ENCODE measurements at places on chromosomes 11 and 22. TPM values are rescaled to one million over a fixed set of nuclear protein-coding genes. Genes with fewer than 3 reads are reported as not detected.

CYP2D6 gene
- total RNA-seq: 0.13 TPM

DNA sequence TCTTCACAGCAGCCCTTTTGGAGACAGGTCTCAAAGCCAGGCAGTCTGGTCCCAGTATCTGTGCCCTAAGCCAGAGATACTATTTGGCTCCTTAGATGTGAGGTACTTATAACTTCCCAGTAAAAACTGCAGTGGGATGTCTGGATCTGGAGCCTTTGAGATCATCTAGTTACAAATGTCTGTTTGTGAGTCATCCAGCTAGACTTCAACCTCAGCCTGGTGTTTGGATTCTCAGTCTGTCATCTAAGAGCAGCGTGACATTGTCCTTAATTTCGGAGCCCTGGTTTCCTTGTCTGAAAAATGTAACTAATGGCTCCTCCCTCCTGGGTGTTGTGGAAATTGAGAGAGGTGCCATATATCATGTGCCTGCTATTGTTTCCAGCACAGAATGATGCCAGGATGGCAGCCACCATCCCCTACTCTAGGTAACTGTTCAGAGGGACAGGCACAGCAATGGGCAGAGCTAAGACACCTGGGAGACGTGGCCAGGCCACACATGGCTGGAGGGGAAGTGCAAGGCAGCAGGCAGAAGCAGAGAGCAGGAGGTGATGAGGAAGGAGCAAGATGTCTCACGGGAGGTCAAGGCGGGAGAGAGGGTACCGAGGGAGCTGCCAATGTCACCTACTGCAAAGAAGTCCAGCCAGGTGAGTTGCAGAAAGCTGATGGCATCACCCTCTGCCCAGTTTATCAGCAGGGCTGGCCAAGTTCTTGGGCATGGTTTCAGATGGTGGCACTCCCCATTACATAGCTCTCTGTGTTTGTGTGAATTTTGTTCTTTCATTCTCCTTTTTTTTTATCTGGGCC is 20.6 kb upstream of the ST3GAL4 start:
- H3K36me3 ChIP-seq: no peaks in the 10 kb centered on the region
- H3K4me1 ChIP-seq: peaks cover 25% of the 10 kb centered on the region
- no peak overlapping the region for H3K4me3 ChIP-seq
- H3K27ac ChIP-seq: no peak overlapping the region
- H3K27me3 ChIP-seq: no peaks in the 10 kb centered on the region

GRCh38 chr11:32435511-32435941 is at the start of gene WT1:
WT1 (minus strand) TSS chr11:32435539.
- no peak within 1 kb of the TSS for H3K4me3 ChIP-seq
- no peaks in the 10 kb centered on the region for H3K36me3 ChIP-seq
- no peak for DNase-seq
- no peak within 1 kb of the TSS for H3K27ac ChIP-seq
- no peaks in the 10 kb centered on the region for H3K4me1 ChIP-seq
- H3K27me3 ChIP-seq: peaks cover 98% of the 10 kb centered on the region

F2 gene
- total RNA-seq: not detected

- no peak for DNase-seq
- no peaks in the 10 kb centered on the region for H3K4me1 ChIP-seq
- no peak overlapping the region for H3K27ac ChIP-seq
- no peak overlapping the region for H3K4me3 ChIP-seq
These were observed 67.0 kb upstream of the EIF3D start for GRCh38 chr22:36595940-36596339.

All from GM23248 (cell line).